Activated CD4-positive, alpha-beta T cell treated with anti-CD3 and anti-CD28 coated beads, Interleukin-2, Interleukin-6, amounts not matched to agents 100 ng/mL and 50 ng/mL, durations not matched to agents 16 hours and 8 hours (primary cell): ENCODE measurements at places on chromosomes 4 and X.

DNA sequence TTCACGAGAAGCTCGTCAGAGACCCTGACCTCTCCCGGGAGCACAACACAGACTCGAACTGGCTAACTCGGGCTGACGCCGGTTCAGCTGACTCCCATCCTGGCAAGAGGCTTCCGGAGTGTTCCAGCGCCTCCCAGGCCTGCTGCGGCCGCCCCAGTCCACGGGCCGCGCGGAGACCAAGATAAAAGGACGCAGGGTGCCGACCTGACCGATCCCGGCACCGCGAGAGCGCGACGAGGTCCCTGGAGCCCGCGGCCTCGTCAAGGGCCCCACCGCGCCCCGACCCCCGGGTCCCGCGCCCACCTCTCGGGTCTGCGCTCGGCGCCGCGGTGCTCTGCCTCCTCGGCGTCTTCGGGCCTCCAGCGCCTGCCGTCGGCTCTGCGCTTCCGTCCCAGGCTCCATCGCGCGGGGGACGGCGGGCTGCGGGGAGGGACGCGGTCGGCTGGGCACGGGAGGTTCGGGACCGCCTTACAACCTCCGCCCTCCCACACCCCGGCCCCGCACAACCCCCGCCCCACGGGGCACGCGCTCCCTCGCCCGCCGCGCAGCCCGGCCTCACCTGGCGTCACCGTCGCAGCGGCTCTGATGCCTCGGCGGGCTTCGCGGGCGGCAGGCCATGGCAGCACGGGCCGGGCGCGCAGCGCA is 426 bp downstream of the SLBP start:
- peak; percentile 55 for DNase-seq

DNA sequence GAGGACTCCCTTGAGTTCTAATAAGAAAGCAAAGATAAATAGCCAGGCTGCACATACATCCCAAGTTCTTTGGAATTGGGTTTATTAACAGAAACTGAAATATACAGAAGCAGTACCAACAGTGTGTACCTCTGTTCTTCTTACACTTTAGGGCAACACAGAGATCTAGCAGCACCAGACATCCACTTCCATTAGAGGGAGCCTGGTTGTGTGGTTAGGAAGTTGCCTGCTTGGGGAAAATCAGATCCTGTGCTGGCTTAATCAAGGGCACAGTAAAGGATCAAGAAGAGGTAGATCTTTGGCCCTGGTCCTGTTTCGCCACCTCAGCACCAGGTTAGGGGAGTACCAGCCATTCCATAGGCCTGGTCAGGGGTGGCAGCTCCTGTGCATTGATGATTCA is 231.1 kb upstream of the ARHGAP24 start:
- DNase-seq = no peak

GRCh38 chr4:67885762-67886161 is 2.0 kb upstream of the TMPRSS11D start:
- DNase-seq = no peak

- DNase-seq = peak; percentile 88
Measured at GRCh38 chr4:184282895-184283654, 65.4 kb upstream of the ENPP6 start.

- peak; percentile 24 for DNase-seq
Measured at GRCh38 chrX:137052643-137053235, 18.9 kb upstream of the GPR101 start.

DNA sequence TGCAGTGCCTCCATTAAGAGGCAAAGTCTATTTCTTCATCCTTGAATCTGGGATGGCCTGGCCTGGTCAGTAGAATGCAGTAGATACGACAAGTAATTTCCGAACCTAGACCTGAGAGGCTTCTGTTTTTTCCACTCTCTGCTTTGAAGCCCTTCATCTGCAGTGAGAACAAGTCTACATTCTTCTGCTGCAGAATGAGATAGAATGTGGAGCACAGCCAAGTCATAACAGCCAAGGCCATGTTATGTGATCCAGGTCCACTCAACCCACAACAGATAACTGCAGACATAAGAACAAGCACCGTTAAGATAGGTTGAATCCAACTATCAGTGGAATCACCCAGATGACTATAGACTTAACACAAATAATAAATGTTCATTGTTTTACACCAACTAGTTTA is 1297.7 kb downstream of the C4orf33 start:
- no peak for DNase-seq
